ENCODE measurements at places on chromosomes 7 and 10. TPM values are rescaled to one million over a fixed set of nuclear protein-coding genes. Genes with fewer than 3 reads are reported as not detected.

Gene SPDYE9
- total RNA-seq = not detected

Gene BMS1
- 22.1 TPM for total RNA-seq

Gene LIPF
- not detected for total RNA-seq

Gene MLXIPL
- not detected for total RNA-seq

Gene SAMD9L
- total RNA-seq = 20.5 TPM

Gene GSTO2
- total RNA-seq = 3.4 TPM

Gene TRIL
- 0.12 TPM for total RNA-seq

Gene SPDYE3
- not detected for total RNA-seq

Gene CCDC71L
- 24.2 TPM for total RNA-seq

Gene TFR2
- 0.40 TPM for total RNA-seq

Gene ANKRD2
- 0.50 TPM for total RNA-seq

Gene GNAT3
- total RNA-seq = not detected

Measured in aortic smooth muscle cell (primary cell).